Glutamatergic neuron (in vitro differentiated cells): ENCODE measurements at places on chromosomes 4 and X.

- no peak for DNase-seq
Observed at GRCh38 chrX:11039926-11040325, 71.2 kb upstream of the HCCS start.

- DNase-seq = no peak
Observed at GRCh38 chr4:44623676-44624075, 27.7 kb downstream of the YIPF7 start.

- DNase-seq = no peak
Observed at GRCh38 chr4:138918169-138918869, 97.3 kb upstream of the NOCT start.

GRCh38 chr4:174928575-174929253, 10.6 kb downstream of the ADAM29 start:
- no peak for DNase-seq

DNA sequence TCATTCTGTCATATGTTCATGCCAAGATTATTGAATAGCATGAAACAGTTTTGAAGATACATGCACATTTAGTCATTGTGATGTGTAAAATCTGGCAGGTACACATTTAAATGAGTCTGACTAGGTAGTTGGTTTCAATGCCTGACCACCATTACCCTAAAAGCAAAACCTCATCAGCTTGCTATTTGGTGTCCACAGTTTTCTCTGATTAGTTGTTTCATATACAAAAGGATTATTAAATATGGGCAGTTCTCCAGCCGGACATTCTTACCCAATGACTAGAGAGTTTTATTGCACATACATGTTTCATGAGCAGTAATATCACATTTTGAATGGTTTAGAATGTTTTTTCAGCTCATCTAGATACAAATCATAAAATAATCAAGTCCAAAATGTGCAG, 23.7 kb downstream of the DCHS2 start:
- DNase-seq = no peak

- DNase-seq = no peak
Observed at GRCh38 chr4:36772154-36772516, 472.4 kb upstream of the NWD2 start.

DNA sequence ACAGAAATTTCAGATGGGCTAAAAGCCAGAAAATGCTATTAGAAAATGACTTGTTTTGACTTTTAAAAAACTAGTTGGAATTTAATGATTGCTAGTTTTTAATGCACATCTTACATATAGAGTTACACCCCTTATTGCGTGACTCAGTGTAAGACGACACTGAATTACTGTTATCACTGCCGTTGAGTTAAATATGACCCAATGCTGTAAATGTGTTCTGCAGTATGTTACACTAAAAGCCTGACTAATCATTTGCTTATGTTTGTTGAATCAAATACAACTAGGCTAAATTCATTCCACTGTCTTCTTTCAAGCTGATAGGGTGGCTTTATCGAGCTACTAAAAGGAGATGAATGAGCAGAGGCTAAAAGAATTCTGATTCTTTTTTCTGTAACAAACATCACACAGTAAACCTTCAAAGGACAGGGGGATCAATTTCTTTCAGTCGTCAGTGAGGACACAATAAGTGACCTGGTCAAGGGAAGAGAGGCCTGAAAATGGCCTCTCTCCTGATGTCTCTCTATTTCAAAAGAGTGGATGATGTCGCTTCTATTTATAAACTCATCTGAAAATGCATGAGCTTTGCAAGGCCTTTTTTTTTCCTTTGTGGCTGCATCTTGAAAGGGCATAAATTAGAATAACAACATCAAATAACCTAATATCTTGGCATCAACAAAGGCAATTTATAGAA, 142.2 kb upstream of the KCNIP4 start:
- DNase-seq = no peak

DNA sequence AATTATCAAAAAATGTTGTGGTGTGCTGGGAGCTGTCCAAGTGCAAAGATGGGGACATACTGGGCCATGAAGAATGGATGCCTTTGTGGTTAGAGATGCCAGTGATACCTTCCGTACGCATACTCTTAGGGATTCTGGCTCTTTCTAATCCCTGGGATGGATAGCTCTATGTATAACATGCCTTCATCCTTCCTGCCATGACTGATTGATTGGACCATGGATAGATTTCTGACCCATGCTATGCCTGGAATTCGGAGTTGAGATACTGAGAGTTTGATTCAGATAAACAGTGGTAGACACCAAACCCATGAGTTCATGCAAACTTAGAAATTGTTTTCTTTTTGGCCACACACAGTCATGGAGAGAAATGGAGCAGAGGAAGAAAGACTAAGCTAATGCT, 147.2 kb upstream of the WDFY3 start:
- no peak for DNase-seq

- no peak for DNase-seq
Observed at GRCh38 chr4:95220205-95221175, 328.3 kb downstream of the UNC5C start.

DNA sequence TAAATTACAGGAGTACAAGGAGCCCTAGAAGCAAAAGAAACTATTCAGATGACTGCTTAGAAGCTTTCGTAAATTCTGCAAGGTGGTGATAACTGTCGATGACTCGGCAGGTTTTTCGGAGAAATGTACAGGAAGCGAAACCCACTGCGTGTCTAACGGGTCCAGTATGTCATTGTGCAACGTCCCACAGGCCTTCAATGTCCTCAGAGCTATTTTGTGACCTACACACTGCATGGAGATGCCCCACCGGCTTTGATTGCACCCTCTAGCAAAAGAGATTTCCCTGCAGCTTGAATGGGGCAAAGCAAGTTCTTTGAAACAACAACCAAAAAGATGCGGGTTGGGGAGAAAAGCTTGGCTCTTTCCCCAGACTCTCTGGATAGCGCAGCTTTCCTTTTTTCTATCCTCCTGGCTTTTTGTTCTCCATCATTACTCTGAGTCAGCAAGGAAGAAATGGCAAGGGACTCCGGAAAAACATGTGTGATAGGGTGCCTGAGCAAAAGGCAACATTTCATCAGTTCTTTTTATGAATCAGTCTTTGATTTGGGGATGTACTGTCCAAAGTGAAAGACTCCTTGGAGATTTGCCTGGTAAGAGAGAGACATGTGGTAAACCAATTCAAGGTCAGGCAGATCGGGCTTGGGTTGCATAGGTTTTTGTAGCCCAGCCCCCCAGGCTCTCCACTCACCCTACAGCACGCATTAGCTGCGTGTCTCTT, 112.0 kb upstream of the TBL1X start:
- DNase-seq = no peak

DNA sequence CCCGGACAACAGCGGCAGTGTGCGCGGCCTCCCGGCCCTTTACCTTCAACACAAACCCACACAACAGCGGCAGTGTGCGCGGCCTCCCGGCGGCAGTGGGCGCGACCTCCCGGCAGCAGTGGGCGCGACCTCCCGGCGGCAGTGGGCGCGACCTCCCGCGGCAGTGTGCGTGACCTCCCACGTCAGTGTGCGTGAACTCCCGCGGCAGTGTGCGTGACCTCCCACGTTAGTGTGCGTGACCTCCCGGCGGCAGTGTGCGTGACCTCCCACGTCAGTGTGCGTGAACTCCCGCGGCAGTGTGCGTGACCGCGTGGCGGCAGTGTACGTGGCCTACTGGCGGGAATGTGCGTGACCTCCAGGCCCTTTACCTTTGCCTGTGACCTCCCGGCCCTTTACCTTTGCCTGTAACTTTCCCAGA, 576.6 kb upstream of the FRG1 start:
- no peak for DNase-seq

DNA sequence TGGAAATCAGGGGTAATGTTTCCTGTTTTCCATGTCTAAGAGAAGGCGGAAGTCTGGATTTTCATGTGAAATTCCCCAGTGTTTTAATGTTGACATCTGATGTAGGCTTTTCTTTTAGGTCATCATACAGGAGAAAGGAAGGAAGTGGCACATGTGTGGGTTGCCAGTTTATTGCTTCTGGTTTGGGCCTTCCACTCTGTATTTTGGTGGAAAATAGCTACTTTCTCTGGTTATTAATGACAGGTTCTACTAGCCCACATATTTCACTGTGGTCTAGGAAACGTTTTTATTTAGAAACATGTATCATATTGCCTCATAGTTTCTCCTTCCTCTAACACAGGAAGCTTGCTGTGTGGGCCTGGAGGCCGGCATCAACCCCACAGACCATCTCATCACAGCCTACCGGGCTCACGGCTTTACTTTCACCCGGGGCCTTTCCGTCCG, 7.2 kb downstream of the PDHA1 start:
- DNase-seq = no peak

DNA sequence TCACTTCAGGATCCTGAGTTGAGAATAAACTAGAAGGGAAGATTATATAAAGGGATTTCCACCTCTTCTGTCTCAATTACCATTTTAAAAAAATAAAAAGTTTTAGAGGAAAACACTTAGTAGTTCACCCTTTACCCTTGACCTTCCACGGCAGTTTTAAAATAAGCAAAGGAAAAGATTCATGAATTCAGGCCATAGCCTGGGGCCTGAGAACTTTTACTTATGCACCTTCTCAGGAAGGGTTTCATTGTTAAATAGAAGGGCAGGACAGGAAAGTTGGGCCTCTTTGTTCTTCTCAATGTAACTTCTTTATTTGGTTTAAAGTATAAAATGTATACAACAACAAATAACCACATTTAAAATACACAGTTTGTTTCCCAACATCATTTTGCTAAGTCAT, 54.9 kb downstream of the PKD2 start:
- no peak for DNase-seq

DNA sequence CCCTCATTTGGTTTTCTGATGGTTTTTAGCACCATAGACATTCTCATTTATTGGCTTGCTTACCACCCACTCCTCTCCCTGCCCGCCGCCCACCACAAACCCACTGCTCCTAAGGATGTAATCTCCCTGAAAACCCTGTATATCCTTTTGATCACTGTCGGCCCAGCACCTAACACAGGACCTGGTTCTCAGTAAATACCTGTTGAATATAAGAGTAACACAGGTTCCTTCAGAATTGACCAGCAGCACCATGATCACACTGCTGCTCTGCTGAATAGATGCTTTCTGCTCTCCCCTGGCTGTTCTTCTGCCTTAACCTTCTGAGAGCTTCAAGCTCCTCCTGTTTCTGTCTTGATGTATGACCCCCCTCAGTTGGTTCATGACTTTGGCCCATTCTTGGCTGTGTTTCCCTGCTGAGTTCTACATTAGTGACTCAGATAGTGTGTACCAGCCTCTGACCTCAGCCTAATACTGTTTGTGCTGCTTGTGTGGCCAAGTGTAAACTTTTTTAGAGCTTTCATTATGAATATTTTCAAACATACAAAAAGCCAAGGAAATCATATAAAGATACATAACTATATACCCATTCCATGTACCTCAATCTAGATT, 265.3 kb downstream of the FRMPD4 start:
- DNase-seq = no peak

DNA sequence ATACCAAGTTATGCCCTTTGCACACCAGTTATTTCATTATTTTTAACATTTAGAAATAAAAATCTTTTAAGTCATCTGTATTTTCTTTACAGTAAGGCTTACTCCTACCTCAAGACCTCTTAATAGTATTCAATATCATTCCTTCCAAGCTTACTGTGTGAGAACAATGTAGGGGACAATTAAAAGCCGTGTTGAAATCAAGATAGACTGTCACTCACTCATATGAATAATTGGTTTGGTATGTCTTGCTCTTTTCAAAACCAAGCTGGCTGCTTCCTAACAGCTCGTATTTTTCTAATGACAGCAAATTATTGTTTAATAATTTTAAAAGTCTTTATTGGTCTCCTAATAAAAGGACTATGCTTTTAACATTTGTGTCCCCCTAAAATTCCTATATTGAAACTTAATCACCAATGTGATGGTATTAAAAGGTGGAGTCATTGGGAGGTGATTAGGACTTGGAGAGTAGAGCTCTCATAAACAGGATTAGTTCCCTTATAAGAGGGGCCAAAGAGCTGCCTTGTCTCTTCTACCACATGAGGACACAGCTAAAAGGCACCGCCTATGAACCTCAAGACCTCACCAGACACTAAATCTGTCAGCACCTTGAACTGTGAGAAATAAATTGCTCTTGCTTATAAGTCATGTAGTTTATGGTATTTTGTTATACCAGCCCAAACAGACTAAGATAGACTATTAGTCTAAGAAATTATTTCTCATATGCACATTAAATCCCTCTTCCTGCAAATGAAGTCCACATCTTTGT, 4.1 kb downstream of the ABCB7 start:
- DNase-seq = no peak

- no peak for DNase-seq
Observed at GRCh38 chrX:38770152-38770551, 31.1 kb upstream of the MID1IP1 start.

DNA sequence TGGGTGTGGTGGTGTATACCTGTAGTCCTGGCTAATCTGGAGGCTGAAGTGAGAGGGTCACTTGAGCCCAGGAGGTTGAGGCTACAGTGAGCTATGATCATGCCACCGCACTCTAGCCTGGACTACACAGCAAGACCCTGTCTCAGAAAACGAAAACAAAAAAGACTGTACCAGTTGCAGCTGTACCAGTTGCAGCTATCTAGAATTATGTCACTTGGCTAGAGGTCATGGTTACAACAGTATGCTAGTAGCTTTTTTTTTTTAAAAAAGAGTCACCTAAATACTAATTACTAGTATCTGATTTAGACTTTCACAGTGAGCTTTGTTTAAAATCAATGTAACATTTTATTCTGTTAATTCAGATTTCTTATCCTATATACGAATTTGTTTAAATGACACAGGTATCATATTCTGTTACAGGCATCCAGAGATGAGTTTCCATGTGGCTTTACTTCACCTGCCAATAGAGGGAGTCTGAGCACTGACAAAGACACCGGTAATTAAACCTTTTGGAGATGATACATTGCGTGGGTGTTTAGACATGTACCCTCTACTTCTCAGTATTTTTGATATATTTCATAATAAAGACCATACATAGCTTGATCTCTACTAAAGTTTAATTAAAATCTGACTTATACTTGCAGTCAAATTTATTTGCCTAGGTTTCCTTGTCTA, 100.2 kb upstream of the IL13RA1 start:
- no peak for DNase-seq

- DNase-seq = no peak
Observed at GRCh38 chr4:30755346-30755745, 35.2 kb downstream of the PCDH7 start.

- DNase-seq = no peak
Observed at GRCh38 chrX:32545101-32545500, 666.2 kb downstream of the DMD start.

DNA sequence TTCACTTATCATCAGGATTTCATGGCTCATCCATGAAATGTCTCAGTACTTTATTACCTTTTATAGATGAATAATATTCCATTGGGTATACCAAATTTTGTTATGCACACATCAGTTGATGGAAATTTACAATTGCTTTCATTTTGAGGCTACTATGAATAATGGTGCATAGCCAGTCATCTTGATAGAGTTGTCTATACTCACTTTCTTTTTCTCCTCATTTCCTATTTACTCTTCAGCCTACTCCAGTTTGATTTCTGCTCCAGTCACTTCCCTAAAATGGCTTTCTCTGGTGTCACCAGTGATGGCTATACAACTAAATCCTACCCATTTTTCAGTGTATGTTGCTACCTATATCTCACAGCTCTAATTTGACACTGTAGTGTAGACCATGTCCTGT, 743.5 kb upstream of the MAGEB2 start:
- DNase-seq = no peak
